A549 (cell line): ENCODE measurements at places on chromosomes 6 and 20.

DNA sequence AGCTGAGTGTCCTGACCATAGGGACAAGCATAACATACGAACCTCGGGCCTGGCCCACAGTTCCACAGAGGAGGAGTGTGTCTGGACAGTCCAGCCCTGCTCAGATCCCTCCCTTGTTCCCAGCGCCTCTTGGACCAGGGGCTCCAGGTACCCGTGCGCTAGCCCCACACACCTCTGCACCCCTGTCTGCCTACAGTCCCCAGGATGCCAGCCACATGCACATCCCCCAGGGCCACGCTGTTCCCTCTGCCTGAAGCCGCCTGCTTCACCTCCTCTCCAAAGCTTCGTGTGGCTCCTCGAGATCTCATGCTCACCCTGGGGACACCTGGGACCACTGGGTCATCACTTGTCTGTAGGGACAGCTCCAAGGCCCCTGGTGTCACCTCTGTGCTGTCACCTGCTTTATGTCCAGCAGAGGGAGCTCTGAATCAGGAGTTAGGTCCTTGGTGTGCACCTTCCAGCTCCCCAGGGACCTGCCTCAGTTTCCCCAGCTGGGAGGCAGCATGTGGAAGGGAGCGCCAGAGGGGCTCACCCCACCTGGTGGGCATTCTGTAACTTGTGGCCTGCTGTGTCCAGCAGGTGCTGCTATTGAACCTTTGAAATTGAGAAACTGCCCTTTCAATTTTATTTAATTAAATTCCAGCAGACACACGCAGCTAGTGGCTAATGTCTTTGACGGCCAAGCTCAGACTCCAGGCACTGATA is 7.3 kb upstream of the YTHDF1 start:
- peak; percentile 48 for DNase-seq

DNA sequence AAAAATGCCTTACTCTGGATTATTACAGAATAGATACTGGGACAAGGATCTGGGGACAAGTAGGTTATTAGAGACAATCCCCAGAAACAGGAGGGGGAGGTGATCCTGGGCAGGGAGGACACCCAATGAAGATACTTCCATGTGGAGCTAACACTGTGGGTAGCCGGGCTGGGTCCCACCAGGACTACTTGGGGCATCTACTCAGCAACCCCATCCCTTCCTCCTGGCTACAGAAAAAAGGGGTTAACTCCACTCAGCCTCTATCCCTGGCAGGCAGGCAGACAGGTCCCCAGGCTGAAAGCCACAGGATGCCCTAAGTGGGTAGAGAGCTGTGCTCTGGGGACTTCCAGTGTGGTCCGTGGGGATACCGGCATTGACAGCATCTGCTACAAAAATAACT is 68.0 kb upstream of the NXT1 start:
- DNase-seq: no peak

- no peak for DNase-seq
These were observed 1.7 kb downstream of the RANBP9 start for GRCh38 chr6:13709689-13710551.

- DNase-seq: no peak
These were observed 191.6 kb upstream of the EXOC2 start for GRCh38 chr6:884570-884969.

GRCh38 chr20:1897541-1897940 is 2.3 kb downstream of the SIRPA start:
- DNase-seq: no peak

DNA sequence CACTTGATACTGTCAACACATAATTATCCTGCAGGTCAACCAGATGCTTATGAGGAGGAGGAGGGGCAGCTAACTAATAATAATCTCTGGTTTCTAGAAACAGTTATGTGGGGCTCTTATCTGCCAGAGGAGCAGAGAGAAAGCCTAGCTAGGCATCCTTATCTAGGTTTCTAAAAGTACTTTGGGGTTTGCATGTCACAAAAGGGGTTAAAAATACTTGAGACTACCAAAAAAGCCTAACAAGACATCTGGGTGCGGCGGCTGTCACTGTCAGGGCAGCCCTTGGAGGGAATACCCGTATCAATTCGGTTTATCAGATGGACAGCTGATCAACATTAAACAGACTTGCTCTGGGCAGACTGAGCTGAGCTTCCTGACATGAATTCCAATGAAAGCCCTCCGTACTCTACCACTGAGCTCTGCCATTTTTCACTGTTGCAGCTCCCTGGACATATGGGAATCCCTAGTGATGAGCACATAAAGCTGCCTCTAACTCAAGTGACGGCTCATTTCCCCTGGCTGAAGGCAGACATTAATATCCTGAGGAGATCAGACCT is 166.6 kb downstream of the PDSS2 start:
- no peak for DNase-seq

DNA sequence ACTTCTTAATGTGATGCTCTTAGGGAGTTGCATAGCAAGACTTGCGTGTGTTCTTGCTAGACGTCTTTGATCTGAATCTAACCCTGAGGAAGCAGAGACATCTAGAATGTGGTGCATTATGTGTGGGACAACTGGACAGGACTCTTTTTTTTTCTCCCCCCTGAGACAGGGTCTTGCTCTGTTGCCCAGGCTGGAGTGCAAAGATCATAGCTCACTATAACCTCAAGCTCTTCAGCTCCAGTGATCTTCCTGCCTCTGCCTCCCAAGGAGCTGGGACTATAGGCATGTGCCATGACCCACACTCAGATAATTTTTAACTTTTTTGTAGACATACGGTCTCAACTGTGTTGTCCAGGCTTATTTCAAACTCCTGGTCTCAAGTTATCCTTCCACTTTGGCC is 34.0 kb downstream of the PCMT1 start:
- DNase-seq: no peak
